ENCODE measurements at places on chromosomes 2 and 18. TPM values are rescaled to one million over a fixed set of nuclear protein-coding genes. Genes with fewer than 3 reads are reported as not detected.

Gene AGXT
- total RNA-seq = not detected

Gene CDKL4
- not detected for total RNA-seq

DNA sequence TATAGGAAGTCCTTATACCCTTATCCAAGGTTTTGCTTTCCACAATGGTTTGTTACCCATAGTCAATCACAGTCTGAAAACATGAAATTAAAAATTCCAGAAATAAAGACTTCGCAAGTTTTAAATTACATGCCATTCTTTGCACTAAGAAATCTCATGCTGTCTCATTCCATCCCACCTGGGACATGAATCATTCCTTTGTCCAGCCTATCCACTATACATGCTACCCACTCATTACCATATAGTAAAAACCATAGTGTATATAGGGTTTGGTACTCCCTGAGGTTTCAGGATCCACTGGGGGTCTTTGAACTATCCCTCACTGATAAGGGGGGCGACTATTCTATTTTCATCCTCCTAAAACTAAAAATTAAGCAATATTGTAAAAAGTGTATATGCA is 17.0 kb downstream of the SP3 start:
- peaks cover 41% of the 10 kb centered on the region for H3K36me3 ChIP-seq
- H3K27ac ChIP-seq = no peak overlapping the region
- peaks cover 26% of the 10 kb centered on the region for H3K4me1 ChIP-seq
- no peaks in the 10 kb centered on the region for H3K27me3 ChIP-seq
- no peak for DNase-seq
- no peak overlapping the region for H3K4me3 ChIP-seq

Gene SCYGR4
- total RNA-seq = not detected

DNA sequence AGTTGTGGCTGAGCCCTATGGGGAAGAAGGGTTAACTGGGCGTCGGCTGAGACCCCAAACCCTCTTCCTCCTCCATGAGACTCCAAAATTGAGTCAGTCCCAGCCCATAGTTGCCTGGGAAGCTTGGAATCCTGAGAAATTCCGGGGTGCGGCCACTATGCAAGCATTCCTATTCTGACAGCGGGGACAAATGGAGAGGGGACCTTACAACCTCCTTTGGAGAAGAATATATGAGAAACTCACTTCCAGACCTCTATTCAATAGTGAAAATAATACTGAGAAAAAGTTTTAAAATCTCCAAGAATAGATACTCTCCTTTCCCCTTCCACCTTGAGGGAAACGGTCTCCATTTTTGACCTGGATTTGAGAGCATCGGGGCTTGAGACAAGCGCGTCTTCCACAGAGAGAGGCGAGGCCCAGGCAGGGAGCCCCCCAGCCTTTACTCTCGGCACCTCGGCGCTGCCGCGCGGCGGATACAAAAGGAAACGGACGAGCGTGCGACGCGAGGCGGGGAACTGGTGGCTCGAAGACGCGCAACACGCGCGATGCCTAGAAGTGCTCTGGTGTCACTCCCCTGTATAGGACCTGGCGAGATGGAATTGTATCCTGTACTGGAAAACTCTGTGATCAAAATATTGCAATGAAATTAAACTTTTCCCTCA is 11.1 kb downstream of the NR4A2 start:
- H3K27ac ChIP-seq = no peak overlapping the region
- peak overlapping the region; percentile 47 for H3K4me3 ChIP-seq
- H3K27me3 ChIP-seq = no peaks in the 10 kb centered on the region
- no peaks in the 10 kb centered on the region for H3K36me3 ChIP-seq

DNA sequence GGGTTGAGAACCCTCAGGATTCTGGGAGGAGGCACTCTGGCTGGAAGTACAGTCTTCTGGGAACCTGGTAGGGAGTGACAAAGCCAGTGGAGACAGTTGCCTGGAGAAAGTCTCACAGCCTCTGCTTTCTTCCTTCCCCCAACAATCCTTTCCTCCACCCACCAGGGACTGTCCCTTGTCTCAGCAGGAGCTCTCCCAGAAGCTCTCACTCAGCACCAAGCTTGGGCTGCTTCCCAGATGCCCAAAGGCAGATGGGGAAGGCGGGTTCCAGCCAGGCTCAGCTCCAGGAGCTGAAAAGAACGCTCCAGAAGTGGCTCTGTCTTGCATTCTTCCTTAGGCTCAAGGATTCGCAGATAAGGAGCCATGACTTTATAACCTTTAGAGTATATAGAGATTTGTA is 7.6 kb upstream of the NAGK start:
- no peak for DNase-seq
- no peak overlapping the region for H3K27ac ChIP-seq
- no peaks in the 10 kb centered on the region for H3K36me3 ChIP-seq
- no peaks in the 10 kb centered on the region for H3K27me3 ChIP-seq

DNA sequence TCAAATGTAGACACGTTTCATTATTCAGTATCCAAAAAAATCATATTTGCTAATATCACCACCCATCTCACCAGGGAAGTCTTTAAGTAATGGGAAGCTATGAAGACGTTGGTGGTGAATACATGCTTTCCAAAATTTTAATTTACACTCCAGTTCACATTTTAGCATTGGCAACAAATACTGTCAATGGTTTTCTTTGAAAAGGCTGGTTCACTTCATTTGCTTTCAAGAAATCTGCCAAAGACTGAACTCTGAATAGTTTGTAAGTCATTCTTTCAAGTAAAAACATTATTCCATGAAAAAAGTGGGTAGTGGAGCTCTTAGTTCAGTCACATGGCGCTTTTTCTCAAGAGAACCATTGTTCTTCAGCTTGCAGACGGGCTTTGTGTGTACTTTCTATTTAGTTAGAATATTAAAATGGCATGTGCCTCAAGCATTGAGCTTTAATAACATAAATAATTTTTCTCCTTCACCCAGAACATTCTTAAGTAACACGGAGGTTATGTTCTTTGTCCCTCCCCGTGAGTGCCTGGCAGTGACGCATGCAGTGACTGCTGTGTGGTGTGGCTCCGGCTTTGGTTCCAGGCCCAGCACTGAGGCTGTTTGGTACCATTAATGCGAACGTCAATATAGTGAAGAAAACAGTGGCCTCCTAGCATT is 300.0 kb upstream of the HDAC4 start:
- no peak for DNase-seq
- no peak overlapping the region for H3K4me3 ChIP-seq
- peaks cover 7% of the 10 kb centered on the region for H3K36me3 ChIP-seq
- H3K4me1 ChIP-seq = no peaks in the 10 kb centered on the region
- no peak overlapping the region for H3K27ac ChIP-seq

DNA sequence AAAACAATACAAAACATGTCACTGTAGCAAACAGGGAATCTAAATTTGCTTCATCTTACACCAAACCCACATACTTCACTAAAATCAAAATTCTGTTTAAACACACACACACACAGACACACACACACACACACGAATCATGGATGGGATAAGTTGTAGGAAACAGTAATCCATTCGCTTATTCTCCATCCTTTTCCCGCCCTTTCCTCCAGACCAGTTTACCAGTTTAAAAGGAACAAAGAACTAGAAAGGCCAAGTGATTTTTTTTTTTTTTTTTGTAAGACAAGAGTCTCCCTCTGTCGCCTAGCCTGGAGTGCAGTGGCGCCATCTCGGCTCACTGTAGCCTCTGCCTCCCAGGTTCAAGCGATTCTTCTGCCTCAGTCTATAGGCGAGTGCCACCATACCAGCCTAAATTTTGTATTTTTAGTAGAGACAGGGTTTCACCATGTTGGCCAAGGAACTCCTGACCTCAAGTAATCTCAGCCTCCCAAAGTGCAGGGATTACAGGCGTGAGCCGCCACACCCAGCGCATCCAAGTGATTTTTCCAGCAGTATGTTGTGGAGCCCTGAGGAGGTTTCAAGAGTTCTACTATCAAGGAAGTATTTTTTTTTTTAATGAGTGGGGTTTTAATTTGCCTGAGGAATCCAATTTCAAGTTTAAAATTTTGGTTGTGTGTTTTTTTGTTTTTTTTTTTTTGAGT is 5.7 kb downstream of the PSME4 start:
- no peak overlapping the region for H3K4me3 ChIP-seq
- H3K27ac ChIP-seq = peak overlapping the region; percentile 49
- H3K4me1 ChIP-seq = peaks cover 42% of the 10 kb centered on the region
- DNase-seq = no peak
- H3K27me3 ChIP-seq = no peaks in the 10 kb centered on the region
- peaks cover 27% of the 10 kb centered on the region for H3K36me3 ChIP-seq
